ENCODE measurements at places on chromosomes 1 and 21.

DNA sequence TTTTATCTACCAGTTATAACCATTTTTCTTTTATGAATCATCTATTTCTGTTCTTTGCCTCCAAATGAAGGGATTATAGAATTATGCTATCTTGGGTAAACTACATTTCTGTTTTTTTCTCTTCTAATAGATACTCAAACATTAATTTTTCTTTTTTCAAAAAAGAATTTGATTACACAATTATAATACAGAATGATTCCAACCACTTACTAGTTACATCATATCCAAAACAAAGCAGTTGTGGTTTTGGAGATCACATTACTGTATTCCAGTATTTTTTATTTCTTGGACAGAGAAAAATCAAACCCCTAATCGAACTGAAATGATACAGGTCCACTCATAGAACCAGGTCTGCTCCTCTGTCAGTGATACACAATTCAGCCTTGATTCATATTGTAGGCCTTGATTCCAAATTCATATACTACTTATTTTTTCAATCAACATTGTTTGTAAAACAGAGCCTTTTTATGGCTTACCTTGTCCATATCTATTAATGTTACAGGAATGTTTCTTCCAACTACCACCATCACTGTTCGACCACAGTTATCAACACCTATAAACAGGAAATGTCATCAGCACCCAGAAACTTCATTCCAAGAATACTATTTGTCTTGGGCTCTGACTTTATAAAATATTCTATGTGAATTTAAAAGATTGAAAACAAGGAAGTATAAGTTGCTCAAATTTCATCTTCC is 43.2 kb downstream of the GDAP2 start:
- H3K4me1 ChIP-seq, result no peaks in the 10 kb centered on the region
- H3K4me3 ChIP-seq, result no peak overlapping the region
- H3K27ac ChIP-seq, result no peak overlapping the region
- peaks cover 6% of the 10 kb centered on the region for H3K36me3 ChIP-seq
- H3K27me3 ChIP-seq, result no peaks in the 10 kb centered on the region
- no peak for DNase-seq

DNA sequence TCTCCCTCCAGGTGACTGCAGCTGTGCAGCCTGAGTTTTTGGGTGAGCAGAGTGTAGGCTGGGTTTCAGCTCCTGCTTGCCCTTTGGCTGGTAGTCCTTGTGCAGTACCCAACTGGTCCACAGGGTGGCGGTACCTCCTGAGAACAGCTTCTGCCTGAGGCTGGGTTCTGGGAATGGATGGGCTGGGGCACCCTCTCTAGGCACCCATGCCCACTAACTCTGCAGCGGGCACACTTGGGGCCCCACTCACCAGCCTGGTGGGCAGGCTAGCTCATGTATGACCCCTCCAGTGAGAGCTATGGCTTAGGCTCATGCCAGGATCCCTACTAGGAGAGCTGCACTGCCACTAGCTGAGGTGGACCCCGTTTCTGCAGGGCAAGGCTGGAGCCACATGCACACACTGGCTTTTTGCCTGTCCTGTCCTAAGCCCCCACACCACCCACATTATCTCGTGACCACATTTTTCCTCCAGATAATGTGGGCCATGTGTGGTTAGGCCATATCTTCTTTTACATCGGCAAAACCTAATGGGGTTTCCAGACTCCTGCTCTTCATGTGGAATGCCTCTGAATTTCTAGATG is 15.5 kb upstream of the GSTM4 start:
- H3K4me1 ChIP-seq, result no peaks in the 10 kb centered on the region
- H3K36me3 ChIP-seq, result no peaks in the 10 kb centered on the region
- no peaks in the 10 kb centered on the region for H3K27me3 ChIP-seq
- no peak overlapping the region for H3K27ac ChIP-seq
- no peak overlapping the region for H3K4me3 ChIP-seq

DNA sequence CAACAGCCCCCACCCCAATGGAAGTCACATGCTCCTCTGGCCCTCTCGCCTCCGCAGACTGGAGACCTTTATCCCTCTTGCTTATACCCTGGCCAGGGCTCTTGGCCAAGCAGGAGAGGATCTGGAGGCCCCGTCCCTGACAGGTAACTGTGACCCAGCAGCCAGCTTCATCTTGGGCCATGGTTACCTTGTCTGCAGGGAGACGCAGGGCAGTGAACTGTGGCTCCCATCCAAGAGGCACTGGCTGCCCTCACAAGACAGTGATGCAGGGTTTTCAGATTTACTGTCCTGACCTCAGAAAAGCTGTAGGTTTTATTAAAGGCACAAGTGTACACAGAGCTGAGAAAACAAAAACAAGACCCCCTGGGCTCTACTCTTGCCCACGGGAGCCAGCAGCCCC is 96.7 kb upstream of the KLHDC7A start:
- no peaks in the 10 kb centered on the region for H3K27me3 ChIP-seq
- no peak overlapping the region for H3K4me3 ChIP-seq
- H3K4me1 ChIP-seq, result peaks cover 7% of the 10 kb centered on the region
- H3K27ac ChIP-seq, result no peak overlapping the region
- no peaks in the 10 kb centered on the region for H3K36me3 ChIP-seq

DNA sequence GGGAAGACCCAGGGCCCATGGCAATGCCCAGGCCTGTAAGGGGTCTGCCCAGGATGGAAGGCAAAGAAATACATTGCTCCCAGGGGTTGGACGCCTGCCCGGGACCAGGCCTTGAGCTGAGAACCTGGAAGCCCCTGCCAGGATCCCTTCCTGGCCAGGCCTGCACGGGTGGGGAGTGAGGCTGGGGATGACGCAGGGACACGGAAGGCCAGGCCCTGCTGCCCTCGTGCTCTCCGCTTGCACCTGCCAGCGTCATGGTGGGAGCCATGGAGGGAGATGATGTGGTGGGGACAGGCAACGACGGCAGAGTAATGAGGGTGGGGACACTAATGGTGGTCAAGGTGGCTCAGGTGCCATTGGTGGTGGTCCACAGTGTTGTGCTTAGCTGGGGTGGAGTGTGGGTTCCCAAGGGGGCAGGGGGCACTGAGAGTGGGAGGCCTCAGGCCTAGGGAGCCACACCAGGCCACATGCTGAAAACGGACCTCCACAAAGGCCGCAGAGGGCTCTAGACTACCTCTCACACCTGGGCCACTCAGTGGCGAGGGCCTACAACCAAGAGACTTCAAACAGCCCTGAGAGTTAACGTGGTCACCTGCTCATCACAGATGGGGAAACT is 4.3 kb downstream of the HES3 start:
- no peak overlapping the region for H3K4me3 ChIP-seq
- peaks cover 14% of the 10 kb centered on the region for H3K4me1 ChIP-seq
- no peak for DNase-seq
- H3K27me3 ChIP-seq, result peaks cover 20% of the 10 kb centered on the region
- no peaks in the 10 kb centered on the region for H3K36me3 ChIP-seq

DNA sequence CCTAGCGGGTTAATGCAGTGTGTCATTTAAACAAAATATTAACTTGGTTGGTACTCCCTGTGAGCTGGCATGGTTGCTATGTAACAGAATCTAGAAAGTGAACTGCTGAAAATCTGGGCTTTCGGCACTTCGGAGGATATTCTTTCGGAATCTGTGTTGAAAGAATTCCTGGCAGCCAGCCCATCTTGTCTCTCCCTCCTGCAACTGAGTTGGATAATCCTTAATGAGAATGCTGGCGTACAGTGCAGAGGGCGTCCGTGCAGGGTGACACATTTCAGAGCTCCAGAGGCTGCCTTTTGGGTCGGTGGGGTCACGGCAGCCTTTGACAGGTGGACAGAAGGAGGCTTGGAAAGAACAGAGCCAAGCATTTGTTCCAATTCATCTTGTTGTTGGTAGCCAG is 3.7 kb downstream of the KAZN start:
- no peaks in the 10 kb centered on the region for H3K27me3 ChIP-seq
- no peak overlapping the region for H3K4me3 ChIP-seq
- H3K36me3 ChIP-seq, result no peaks in the 10 kb centered on the region
- peak; percentile 78 for DNase-seq
- H3K27ac ChIP-seq, result no peak overlapping the region

GRCh38 chr1:214429951-214430770 is 121.2 kb downstream of the PTPN14 start:
- no peak for DNase-seq
- H3K36me3 ChIP-seq, result no peaks in the 10 kb centered on the region
- H3K27me3 ChIP-seq, result no peaks in the 10 kb centered on the region

DNA sequence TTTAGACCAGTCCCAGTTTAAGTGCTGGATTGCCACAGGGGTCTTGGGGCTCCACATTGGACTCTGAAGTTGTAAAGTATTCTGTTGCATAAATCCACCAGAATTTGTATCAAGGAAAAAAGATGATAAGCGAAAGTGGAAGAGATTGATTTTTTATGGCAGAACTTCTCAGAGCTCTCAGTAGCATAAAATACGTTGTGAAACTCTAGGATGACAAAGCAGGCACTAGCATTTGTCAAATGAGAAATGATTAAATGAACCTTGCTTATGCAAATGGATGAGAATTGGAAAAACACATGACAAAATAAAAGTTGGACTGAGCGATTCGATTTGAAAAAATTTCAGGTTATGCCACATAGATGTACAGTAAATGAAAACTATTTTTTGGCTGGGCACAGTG is 253.8 kb upstream of the RAB4A start:
- H3K27ac ChIP-seq, result no peak overlapping the region
- no peaks in the 10 kb centered on the region for H3K27me3 ChIP-seq
- DNase-seq, result no peak
- H3K4me3 ChIP-seq, result no peak overlapping the region
- H3K4me1 ChIP-seq, result peaks cover 5% of the 10 kb centered on the region

All from lung (tissue), 17 donors.